ENCODE measurements at places on chromosomes 12 and 14.

- no peak for DNase-seq
Observed at GRCh38 chr14:68785534-68786490, 7.1 kb downstream of the ZFP36L1 start.

GRCh38 chr12:14892726-14893505 is 7.3 kb upstream of the MGP start:
- DNase-seq, result no peak

DNA sequence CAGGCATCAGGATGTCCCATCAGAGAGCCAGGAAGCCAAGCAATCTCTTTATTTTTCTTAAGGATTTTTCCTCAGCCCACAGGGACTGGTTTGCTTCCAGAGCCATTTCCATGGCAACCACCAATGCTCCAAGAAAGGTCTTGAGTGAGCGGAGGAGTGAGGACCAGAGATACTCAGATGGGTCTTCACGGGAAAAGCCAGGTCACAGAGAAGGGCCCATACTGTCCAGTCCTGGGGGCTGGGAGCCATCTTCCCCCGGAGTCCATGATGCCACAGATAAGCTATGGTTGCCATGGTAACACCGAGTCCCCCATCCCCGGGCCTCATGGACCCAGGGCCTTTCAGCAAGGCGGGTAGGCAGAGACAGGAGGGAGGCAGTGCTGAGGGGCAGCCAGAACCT is 28.6 kb downstream of the CMKLR1 start:
- no peak for DNase-seq

GRCh38 chr12:65511134-65511834 is 232.8 kb downstream of the MSRB3 start:
- no peak for DNase-seq

DNA sequence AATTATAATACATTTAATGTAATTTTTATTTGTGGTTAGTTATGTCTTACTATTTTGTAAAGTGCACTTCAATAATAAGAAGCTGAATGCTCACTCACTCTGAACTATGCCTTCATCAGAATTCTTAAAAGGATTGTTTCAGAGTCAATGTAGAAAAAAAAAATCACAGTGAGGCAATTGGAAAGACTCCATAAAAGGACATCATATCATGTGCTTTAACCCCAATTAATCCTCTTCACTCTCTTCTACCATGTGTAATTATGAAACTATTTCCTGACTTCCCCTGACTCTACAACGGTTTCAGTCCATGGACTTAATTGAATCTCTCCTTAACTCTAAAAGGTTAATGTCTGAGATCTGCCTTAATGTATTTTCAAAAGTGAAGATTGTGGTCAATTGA is 250.4 kb upstream of the ALG10 start:
- no peak for DNase-seq
